Hair follicle dermal papilla cell (primary cell): ENCODE measurements at places on chromosomes 7 and 10. TPM values are rescaled to one million over a fixed set of nuclear protein-coding genes. Genes with fewer than 3 reads are reported as not detected.

Gene SPDYE11
- total RNA-seq: not detected in 2 replicates

Gene VSTM4
- total RNA-seq: 71.4 and 77.0 TPM in 2 replicates

Gene DNAJB12
- 41.5 and 45.1 TPM in 2 replicates for total RNA-seq

Gene NRCAM
- total RNA-seq: 2.7 and 3.4 TPM in 2 replicates

Gene SLC25A40
- total RNA-seq: 9.1 and 9.2 TPM in 2 replicates

Gene ANKRD61
- total RNA-seq: 0.16 TPM in 1 of 2 replicates, not detected in the other
